Fibroblast of lung (primary cell): ENCODE measurements at places on chromosomes 12 and 14. TPM values are rescaled to one million over a fixed set of nuclear protein-coding genes. Genes with fewer than 3 reads are reported as not detected.

Gene PHLDA1
- 127 and 252 TPM in 2 replicates for total RNA-seq

Gene TOX4
- 19.8 and 30.6 TPM in 2 replicates for total RNA-seq

Gene SLC25A21
- 0.26 and 0.50 TPM in 2 replicates for total RNA-seq

DNA sequence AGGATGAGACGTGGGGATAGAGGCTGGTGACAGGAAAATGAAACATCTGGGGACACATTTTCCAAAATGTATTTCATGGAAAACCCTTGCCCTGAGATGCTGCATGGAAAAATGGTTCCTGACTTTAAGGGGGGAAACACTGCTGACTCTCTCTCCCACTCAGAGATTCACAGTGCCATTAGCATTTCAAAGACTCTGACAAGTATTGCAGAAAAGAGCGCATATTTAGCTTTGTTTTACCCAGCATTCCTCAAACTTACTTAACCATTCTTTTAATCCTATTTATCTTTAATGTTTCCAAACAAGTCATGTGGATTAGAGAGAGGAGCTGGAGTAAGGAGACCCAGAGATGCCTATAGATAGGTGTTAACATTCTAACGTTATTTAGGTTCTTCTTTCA, 141.8 kb upstream of the DYRK2 start:
- no peak for DNase-seq

DNA sequence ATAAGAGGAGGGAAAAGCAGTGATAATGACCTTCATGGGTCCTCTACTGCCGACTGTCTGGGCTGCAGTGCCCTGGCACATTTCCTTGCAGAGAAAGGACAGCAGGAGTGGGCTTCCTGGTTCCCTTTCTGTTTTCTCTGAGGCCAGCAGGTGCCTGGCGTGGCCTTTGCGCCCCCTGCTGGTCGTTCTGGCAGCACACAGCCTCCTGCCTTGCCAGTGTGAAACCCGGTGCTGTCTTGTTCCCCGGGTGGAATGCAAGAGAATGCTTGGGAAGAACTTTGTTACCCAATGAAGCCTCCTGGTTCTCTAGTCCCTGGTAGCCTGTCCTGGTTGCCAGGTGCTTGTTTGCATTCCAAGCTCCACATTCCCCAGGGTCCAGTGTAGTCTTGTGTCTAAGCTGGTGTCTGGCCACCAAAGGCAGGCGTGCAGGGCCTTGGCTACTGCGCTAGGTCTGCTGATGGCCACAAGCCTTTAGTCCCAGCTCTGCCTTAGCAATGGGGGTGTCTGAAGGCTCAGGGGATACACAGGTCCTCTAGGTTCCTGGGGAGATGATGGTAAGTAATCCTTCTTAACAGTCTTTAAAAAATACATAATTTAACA, 1392.4 kb upstream of the TMEM132C start:
- no peak for DNase-seq

DNA sequence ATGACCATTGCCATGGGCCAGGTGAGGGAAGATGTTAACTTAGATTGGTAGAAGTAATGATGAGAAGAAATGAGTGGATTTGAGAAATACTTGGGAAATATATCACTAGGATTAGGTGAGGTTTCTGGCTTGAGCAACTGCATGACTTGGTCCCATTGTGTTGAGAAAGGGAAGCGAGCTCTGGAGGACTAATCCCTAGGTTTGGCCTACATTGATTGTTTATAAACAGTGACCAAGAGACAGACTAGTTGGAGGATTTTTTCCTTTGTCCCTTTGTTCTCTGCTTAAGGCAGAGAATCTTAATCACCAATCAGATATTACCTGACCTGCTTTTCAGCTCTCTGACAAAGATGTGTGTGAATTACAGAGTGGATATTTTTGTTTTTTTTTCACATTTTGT, 100.5 kb downstream of the AEBP2 start:
- DNase-seq: no peak
